ENCODE measurements at places on chromosomes 2 and 18.

GRCh38 chr2:85785027-85785822 lies 31.4 kb downstream of the ATOH8 start:
- no peak for DNase-seq

GRCh38 chr2:198232281-198232680 lies 427.9 kb downstream of the PLCL1 start:
- DNase-seq = no peak

DNA sequence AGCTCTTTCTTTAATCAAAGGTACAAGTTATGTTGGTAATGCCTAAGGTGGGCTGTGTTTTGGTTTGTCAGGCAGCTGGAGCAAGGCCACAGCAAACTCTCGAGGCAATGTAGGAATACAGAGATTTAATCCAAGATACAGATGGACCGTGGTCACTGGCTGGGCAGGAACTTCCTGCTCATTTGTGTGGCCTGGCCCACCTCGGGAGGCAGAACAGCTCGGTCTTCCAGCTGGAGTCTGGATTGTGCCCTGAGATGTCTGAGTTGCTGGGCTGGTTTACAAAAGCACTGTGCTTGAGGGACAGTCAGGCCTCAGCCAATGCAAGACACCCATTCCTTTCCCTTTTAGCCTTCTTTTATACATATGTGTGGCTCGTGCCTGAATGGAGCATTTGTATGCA lies 506.1 kb upstream of the SALL3 start:
- no peak for DNase-seq

- no peak for DNase-seq
Measured at GRCh38 chr2:147488472-147488871, 356.4 kb upstream of the ACVR2A start.

DNA sequence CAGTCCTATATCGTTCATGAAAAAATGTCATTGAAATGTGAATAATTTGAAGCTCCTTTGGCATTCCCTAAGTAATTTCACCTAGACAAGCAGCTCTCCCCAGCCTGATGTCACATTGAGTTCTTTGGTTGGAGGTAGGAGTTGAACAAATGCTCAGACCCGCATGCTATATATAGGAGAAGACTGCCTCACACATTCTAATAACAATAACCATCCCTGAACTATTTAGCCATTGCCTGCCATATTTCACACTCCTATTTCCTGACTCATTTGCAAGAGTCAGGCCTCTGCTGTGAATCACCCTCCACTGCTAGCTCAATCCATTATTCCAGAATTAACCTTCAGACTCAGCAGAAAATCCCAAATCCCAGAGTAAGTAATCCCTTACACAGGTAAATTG lies 256.6 kb upstream of the ACVR2A start:
- DNase-seq = no peak

GRCh38 chr18:69872661-69873060 lies 75.0 kb downstream of the CD226 start:
- DNase-seq = no peak

DNA sequence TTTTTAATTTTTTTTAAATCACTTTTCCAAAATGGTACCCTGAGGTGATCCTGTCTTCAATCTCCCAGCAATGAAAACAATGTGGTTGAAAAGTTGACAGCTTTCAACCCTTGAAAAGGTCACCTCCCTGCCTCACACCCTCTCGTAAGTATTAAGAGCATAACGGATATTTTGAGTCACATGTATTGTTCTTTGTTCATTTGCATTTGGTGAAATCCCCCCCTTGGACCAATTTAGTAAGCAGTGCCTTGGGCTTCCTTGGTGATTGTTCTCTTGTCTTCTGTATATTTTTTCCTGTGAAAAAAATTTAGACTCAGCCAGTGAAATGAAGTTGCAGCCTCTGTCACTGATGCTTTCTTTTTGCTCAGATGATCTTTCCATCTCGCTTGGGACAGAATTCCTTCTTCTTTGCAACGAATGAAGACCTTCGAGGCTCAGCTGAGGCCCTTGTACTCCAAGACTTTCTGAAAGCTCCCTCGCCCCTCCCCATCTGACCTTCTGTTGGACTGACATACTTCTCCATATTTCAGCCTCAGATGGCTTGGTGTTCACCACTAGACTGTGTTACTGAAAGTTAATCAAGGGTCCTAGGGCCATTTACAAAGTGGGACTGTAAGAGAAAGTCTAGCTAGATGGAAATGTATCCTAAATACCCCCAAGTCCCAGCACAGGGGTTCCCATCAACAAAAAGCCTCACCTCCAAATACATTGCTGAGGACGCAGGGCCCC lies 158.4 kb downstream of the BCL2 start:
- DNase-seq = no peak

All from NCI-H1417 treated with DMSO at 0.1 percent for 48 hours (cell line).